Glomerular endothelial cell (primary cell): ENCODE measurements at places on chromosomes 6 and 20. TPM values are rescaled to one million over a fixed set of nuclear protein-coding genes. Genes with fewer than 3 reads are reported as not detected.

Gene RSPO4
- not detected in 2 replicates for total RNA-seq

Gene ACAT2
- 19.4 and 25.0 TPM in 2 replicates for total RNA-seq

Gene STMN3
- total RNA-seq = 7.9 and 17.5 TPM in 2 replicates

Gene TOX2
- 28.4 and 29.1 TPM in 2 replicates for total RNA-seq

Gene YIPF3
- total RNA-seq = 171 and 190 TPM in 2 replicates

Gene THEMIS
- not detected in 2 replicates for total RNA-seq

Gene NOTCH4
- total RNA-seq = 66.1 and 242 TPM in 2 replicates

Gene NFATC2
- 10.1 and 21.6 TPM in 2 replicates for total RNA-seq

Gene UST
- 2.0 and 21.0 TPM in 2 replicates for total RNA-seq

Gene MAFB
- 2.3 and 3.0 TPM in 2 replicates for total RNA-seq

Gene OR2H1
- total RNA-seq = not detected in 2 replicates

Gene EPPIN
- total RNA-seq = not detected in 2 replicates

Gene CCR6
- not detected in 2 replicates for total RNA-seq

Gene CABLES2
- 7.8 and 9.6 TPM in 2 replicates for total RNA-seq

Gene CALHM6
- 0.68 and 1.1 TPM in 2 replicates for total RNA-seq

Gene TNNC2
- not detected in 2 replicates for total RNA-seq

Gene CST5
- not detected in 2 replicates for total RNA-seq

Gene MCCD1
- not detected in 2 replicates for total RNA-seq
